ENCODE measurements at places on chromosomes 3 and 15.

GRCh38 chr15:31481142-31481541, 154.5 kb downstream of the KLF13 start:
- no peak for DNase-seq

DNA sequence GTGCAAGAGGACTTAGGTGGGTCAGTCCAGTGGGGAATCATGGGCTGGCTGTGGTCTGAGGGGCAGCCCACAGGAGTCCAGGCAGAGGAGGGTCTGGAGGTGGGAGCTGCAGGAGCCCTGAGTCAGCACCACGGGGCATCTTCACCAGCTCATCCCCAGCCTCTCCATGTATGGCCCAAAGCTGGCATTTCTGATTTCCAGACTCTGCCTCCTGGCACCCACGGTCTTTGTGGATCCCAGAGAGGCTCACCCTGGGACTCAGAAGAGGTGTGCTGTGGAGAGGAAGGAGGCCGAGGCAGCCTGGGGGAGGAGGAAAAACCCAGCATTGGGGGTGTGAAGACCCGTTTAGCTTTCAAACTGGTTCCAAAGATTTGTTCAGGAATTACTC, 64.5 kb upstream of the KLF13 start:
- DNase-seq: no peak

DNA sequence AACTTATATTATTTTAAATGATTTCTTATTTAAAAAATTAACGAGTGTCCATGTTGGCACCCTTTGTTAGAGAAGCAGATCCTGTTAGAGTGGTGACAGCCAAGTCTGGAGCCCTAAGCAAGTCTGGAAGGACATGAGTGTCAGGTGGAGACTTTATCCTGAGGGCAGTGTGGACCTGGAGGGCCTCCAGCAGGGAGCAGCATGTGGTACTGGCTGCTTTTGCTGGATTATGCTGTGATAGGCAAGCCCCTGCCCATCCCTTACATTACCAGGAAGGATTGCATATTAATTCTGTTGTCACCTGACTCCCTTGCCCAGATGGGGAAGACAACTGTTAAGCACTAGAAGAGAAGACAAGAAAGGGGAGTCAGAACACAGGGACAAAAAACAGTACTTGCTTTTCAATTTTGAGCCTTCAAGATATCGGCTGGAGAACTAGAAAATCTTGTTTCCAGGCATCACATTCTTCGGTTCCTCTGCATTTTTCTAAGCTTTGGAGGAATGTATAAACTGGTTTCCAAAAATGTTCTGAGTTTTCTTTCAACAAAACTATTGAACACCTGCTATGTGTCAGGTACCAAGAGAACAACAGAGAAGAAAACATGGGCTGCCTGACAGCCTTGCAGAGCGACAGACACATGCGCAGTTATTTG, 22.7 kb downstream of the ZNF860 start:
- no peak for DNase-seq

- DNase-seq: no peak
Observed at GRCh38 chr15:75112848-75113492, 88.7 kb upstream of the C15orf39 start.

DNA sequence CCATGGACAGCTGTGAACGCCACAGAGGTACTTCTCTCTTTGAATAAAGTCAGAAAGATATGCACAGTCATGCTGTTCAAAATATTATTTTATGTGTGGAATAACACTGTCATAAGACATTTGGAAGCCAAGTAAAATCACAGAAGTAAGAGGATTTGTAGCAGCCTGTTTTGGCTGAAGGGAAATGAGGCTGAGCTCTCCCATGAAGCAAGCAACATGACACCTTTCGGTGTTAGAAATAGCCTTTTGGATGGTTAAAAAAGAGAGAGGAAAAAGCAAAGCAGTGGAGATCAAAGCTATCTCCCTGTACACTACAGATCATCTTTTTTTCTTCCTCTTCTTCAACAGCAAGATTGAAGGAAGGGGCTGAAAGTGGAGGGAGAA, 755.3 kb downstream of the ROBO1 start:
- no peak for DNase-seq

Data from NCI-H774 (cell line).